Anterior cingulate cortex (tissue), 58 donors: ENCODE measurements at places on chromosomes 16 and 17.

- DNase-seq: no peak
Observed at GRCh38 chr17:77097631-77098180, 43.1 kb upstream of the SEC14L1 start.

DNA sequence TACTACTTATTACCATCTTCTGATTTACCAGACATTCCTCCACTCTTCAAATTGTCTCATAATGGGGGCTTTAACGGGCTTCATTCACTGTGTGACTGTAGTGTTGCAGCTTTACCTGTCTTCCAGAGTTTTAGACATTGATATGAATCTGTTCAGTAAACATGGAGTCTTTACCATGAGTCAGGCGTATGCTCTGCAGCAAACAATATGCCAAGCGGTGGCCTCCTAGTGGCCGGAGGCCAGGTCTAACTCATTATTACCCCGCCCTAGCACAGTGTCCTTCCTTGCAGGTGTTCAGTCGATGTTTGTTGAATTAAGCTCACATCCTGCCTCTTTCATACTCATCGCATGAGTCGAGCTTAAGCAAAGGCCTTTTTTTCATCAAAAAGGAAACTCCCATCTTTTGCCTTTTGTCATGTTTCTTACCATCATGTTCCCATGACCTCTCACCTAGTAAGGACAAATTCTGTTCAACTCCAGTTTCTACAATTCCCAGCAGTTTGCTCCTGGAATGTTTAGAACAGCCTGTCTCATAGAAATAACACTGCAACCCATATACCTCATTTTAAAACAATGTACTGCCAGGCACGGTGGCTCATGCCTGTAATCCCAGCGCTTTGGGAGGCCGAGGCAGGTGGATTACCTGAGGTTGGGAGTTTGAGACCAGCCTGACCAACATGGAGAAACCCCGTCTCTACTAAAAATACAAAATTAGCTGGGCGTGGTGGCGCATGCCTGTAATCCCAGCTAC, 39.4 kb downstream of the TUBD1 start:
- no peak for DNase-seq

DNA sequence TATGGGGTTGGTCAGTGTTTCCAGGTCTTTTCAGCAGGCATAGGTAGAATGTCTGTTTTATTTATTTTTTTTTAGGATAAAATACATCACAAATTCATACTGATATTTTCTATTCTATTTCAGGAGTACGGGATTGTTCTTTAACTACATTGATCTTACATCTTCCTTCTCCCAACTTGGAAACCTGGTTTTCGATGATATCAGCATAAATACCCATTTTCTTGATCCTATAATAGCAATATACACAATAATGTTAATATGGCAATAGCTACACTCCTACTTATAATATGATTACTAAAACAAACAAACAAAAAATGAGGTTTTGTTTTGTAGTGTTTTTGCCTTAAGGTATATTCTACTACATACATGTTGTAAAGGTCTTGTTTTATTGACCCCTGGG, 962.4 kb upstream of the GOT2 start:
- DNase-seq: no peak

GRCh38 chr17:83176623-83177583, 97.5 kb downstream of the METRNL start:
- no peak for DNase-seq

GRCh38 chr17:1641065-1641403, 4.5 kb downstream of the SCARF1 start:
- no peak for DNase-seq

DNA sequence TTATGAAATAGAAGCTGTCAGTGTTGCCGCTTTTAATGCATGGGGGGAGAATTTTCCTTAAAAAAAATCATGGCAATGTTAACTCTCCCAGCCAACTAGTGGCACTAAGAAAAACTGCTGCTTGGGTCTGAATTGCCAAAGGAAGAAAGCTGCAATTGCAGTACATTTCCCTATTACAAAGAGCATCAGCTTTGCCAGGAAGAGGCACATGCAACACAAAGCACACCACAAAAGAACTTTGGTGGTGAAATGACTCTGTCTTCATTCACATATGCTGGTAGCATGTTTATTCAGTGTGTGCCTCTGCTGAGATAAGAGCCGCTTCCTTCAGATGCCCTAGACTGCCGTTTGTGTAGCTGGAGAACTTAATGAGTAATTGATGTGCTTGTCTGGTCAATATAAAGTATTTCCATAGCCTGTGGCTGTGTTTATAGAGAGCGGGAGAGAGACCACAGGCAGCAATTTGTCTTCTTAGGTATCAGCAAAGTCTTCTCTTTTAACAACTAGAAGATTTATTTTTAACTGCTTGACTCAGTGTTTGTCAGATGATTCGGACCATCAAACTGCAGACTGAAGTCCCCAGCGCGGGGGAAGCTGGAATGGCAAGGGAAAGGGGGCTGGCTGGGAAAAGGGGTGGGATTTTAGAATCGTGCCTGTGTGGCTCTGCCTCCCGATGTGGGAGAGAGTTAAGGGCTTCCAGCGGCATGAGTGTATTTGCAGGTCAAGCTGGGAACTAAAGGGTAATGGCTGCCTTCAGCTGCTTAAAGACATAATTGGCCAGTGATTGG, 115.1 kb downstream of the MRTFB start:
- DNase-seq: no peak

GRCh38 chr17:70314096-70314495, 144.8 kb downstream of the KCNJ2 start:
- DNase-seq: no peak

- no peak for DNase-seq
Observed at GRCh38 chr16:56684256-56684925, 2.1 kb downstream of the MT1X start.

GRCh38 chr17:60102632-60103096, 23.9 kb upstream of the HEATR6 start:
- DNase-seq: no peak

- DNase-seq: no peak
Observed at GRCh38 chr16:3656491-3657468, 2.3 kb downstream of the DNASE1 start.

DNA sequence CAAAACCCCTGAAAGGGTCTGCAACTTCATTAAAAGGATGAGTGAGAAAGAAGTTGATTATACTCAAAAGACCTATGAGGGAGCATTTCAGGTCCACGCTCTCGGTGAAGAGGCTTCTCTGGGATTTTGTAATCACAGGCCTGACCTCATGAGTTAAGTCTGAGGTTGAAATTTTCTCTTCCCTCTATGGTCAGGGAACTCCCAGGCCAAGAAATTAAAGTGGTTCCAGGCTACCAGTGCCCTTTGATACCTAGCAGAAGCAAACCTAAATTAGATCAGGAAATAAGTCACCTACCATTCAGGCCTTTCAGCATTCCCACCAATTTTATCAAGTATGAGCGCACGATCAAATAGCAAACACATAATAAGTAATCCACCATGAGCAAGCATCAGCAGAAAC, 27.9 kb downstream of the MBTD1 start:
- no peak for DNase-seq

DNA sequence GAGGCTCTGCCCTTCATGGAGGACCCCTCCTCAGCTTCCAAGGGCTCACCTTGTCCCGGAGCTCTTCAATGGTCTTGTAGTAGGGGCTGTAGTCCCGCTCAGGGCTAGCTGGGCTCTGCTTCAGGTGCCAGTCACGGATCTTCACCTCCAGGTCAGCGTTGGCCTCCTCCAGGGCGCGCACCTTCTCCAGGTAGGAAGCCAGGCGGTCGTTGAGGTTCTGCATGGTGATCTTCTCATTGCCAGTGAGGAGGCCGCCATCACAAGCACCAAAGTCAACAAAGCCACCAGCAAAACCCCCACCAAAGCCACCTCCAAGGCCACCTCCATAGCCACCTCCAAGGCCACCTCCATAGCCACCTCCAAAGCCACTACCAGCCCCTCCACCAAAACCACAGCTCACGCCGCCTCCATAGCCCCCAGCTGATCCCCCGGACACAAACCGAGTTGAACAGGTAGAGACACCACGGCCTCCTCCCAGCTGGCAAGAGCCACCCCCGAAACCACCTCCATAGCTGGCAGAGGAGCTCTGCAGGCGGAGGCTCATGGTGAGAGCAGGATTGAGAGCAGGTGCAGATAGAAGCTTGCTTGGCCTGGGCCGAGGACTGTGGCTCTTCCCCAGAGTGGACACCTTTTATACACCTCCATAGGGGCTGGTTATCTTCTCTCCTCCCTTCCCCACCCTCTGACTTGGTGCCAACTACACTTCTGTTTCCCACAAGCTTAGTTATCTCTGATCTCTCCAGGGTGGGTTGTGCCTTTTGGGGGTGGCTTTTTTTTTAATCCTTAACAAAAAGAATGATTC, at the start of gene KRT13:
TSS of gene KRT13 (minus strand) at position 606 of the 802 bp plus-strand sequence. CDS start at position 544, 62 bp downstream.
- no peak for DNase-seq

DNA sequence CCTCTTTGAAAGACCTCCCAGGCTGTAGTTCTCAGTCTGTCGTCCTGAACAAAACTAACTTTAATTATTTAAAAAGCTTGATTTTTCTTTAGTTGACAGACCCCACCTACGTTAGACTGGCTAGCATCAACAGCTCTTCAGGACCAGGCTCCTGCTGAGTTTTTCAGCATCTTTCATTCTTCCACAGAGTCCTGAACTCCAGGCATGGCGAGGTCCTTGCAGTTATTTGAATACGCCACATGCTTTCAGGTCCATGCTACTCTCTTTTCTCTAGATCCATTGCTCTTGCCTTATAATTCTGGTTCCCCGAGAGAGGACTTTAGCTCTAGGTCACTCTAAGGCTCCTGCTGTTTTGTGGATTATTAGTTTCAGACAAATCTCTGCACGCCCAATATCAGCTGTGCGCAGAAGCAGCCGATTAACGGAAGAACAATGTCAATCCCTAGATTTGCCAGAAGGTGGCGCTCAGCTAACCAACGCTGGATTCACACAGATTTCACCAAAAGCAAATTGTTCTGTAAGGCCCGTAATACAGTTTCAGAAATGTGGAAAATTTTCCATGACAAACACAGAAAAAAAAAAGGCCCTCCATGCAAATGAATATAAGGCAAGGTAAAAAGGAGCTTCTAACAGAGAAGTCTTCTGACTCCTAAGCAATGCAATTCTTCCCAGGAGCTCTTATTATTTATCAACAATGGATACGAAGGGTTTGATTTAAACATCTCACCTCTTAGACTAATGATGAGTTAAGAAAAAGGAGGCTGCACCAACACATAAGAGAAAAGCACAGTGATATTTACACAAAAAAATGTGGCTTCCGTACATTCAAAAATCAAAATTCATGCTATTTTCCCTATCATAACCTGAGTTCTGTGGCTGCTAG, 33.5 kb upstream of the BCO1 start:
- peak; percentile 32 for DNase-seq

DNA sequence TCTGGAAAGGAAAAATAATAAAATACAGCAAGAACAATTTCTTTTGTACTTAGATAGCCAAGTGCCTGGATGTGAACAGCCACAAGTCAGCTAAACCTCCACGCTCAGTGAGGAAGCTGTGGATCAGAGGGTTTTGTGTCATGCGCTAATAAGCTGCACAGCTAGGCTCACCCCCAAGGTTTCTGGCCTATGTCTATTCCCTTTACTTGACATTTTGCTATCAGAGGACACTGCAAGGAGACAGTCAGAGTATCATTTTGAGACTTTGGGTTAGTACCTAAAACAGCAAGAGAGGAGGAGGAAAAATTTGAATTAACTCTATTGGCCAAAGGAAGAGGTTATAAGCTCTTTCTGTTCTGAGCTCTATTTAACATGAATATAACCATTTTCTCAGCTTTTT, 139.3 kb downstream of the KCNJ2 start:
- DNase-seq: no peak

DNA sequence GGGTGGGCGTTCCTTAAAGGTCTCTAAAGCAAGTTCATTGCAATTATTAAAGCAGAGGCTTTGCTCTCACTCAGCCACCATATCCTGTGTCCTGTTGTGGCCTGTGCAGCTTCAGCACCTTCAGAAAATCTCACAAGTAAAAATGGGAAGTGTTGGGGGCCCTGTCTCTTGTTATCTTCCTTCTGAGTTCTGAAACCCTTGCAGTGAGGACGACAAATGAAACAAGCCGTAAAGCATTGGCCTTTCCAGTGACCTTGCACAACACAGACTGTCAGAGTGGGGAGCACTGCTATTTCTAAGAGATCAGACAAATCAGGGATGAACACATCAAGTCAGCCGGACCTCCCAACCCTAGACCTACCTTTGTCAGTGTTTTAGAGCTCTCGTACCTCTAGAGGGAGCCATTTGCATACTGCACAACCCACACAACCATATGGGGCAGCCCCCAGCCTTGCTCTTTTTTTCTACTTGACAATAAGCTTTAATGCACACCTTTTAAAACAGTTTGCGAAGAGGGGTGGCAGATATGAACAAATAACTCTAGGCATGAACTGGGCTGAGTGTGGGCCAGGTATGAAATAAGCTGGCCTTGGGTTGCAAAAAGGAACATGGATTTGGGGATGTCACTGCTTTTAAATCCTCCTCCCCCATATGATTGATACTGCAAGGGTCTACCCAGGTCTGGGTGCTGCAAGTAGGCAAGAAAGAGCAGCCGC, 89.8 kb downstream of the KATNIP start:
- DNase-seq: peak; percentile 36
